ENCODE measurements at places on chromosomes 7 and 10.

GRCh38 chr7:77783545-77783944, 14.7 kb downstream of the TMEM60 start:
- no peak for DNase-seq

- DNase-seq = no peak
Observed at GRCh38 chr10:112695539-112695938, 248.5 kb downstream of the VTI1A start.

- no peak for DNase-seq
Observed at GRCh38 chr7:25852939-25853271, 299.1 kb upstream of the NFE2L3 start.

DNA sequence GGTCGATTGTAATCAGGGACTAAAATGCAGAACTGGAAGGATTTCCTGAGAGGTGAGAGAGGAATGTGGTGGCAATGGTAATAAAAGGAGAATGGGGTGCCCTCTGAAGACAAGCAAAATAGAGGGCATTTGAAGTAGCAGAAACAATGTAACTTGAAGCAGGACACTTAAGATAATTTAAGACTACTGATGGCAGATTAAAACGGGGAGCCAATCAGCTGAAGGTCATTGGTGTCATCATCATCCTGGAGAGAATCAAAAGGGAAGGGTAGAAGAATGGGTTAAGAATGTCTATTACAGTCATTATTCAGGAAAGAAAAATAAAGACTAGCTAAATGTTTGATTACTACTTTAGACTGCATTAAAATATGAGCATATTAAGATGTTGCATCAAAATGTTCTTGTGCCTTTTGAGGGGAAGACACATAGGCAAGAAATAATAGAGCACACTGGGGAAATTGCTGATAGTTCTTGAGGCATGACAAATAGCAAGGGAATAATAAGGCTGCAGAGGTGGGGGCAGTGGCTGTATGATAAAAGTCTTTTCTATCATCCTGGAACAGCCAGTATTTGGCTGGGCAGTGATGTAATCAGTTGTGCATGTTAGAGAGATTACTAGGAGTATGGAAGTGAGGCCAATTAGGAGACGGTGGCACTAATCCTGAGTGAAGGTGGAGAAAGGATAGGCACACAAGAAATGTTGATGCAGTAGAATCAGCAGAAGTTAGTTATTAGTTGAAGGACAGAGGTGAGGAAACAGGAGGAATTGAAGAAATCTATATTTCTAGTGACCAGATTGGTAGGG, 60.2 kb downstream of the CCDC71L start:
- DNase-seq = no peak

DNA sequence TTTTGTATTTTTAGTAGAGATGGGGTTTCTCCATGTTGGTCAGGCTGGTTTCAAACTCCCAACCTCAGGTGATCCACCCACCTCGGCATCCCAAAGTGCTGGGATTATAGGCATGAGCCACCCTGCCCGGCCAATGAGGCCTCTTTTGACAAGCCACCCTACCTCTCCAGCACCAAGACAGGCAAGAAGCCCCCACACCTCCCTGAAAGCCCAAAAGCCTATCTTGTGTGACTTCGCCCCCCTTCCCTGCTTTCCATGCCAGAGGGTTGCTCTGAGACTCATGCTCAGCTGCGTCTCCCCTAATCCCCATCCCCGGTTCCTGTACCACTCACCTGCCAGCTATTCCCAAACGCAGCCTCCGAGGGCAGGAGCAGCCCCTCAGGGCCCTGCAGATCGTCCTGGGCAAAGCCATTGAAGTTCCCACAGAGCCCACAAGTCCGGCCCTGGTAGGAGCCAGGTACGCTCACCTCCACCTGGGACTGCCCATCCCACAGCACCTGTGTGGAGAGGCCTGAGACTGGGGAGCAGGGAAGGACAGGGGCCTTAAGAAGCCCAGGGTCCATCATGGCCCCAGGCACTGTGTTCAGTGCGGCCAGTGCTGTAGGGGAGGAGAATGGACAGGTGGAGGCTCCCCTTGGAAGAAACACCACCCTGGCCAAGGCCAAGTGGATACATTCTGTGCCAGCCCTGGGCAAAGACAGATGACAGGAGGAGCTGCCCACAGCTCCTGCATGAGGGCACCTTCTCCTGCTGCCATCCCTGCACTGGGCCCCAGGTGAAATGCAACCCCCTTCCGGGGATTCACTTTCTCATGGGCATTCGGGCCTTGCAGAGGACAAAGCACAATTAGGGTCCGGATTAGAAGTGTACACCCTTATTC, 15.8 kb downstream of the ATP6V1F start:
- DNase-seq = no peak

DNA sequence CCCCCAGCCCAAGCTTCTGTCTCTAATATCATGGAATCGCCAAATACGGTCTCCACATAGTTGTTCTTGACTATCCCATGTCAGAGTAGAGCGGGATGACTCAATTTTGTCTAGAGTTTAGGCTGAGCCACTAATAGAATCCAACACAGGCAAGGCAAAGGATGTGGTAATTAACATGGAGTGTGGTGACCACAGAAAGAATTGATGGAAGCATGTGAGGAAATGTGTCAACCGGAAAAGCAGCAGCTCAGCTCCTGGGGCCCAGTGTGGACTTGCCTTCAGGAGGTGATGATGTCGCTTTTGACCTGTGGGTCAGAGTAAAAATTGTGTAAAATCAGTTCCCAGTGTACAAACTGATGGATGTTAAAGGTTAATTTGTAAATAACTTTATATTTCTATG, 139.3 kb upstream of the KLF6 start:
- DNase-seq = no peak

- peak; percentile 92 for DNase-seq
Observed at GRCh38 chr7:130273081-130273932, 6.6 kb downstream of the CPA2 start.

GRCh38 chr10:43035800-43036199, 41.1 kb upstream of the RET start:
- DNase-seq = no peak

DNA sequence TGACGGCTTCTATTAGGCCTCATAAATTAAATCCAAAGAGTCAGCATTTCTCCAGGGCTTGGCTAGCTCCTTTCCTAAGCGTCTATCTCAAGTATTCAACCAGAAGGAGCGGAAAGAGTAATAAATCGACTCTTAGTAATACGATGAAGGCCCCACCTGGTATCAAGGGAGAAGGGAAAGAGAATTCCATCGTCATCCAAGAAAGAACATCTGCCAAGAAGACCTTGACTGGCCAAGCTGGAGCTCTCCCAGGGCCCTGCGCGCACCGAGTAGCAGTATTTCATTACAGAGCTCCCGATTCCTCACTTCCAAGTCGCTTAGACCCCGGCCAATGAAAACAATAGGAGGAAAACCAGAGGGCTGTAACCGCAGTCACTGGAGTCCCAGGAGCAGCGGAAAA, 178.0 kb upstream of the FRMD4A start:
- no peak for DNase-seq

DNA sequence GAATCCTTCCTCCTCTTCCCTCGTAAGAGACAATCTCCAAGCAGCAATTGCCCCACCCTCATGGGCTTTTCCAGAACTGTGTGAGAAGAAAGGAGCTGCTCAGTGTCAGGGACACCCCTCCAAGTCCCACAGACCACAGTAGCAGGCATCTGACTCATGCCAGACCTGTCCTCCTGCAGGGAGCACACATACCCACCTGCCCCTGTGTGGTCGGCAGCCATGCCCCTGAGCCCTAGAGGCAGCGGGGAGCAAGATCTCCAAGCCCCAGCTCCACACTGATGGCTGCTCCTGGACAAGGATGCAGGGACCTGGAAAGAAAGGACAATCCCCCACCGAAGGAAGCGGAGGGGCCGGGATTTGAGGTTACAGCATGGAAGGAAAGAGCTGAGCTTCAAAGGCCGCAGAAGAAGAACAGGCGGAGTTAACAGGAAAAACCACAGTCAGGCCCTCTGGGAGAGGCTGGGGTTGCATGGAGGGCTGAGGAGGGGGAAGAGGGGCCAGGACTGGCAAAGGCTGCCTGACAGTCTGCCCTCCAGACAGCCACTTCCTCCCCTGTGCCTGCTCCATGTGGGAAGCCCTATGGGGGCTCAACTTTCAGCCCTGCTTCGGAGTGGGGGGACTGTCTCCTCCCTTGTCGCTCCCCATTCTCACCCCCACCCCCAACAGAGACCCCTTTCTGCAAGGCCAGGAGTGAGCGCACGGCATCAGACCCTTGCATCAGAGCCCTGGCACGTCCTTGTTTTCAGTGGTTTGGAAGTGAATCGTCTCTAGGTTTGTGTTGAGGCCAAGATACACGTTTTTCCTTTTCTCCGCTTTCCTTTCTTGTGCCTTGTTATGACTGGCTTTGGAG, 46.8 kb downstream of the ASB13 start:
- no peak for DNase-seq

DNA sequence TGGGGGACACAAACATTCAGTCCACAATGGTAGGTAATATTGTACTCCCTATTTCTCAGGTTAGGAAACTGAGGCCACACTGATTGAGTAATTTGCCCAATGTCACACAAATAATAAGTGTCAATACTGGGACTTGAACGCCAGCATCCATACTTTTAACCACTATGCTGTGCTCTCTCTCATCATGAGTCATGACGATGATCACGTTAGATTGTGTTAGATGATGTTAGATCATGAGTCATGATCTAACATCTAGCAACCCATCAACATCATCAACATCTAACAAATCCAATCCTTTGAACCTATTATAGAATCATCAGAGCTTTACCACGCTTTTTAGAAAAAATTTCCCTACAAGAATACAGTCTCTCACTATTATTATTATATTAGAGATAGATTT, 28.1 kb upstream of the HERPUD2 start:
- no peak for DNase-seq

DNA sequence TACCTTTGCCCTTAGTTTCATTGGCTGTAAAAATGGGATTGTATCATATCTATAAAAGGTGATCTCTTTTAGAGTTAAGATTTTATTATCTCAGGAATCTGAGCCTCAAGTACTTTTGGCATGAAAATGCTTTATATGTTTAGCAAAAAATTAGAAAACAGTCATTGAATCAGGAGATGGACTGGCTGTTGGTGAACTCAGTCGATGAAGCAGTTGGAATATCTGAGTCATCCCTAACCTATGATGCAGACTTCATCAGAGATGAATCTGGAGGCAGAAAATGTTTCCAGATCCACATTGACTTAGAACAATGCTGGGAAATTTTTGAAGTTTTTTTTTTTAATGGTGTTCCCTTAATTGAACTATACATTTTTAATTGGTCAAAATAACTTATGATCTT, 228.5 kb downstream of the SLC25A13 start:
- DNase-seq = no peak

GRCh38 chr10:80501381-80501912, 36.3 kb upstream of the SH2D4B start:
- DNase-seq = no peak

DNA sequence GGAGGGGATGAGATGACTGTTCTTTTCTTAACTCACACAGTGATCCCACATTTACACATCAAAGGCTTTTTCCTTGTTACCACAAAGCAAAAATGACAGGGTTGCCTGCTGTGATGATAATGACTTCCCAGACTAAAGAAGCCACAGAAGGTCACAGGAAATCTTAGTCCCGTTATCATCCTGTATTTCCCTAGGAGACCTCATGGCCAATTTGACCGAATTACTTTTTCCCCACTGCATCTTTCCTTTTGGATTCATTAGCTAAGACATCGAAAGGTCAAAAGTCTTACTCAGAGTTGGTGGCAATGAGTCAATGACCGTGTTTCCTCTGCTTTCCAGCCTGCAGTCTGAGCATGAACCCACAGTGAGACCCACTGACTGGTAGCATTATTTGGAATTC, 130.1 kb upstream of the INHBA start:
- no peak for DNase-seq

DNA sequence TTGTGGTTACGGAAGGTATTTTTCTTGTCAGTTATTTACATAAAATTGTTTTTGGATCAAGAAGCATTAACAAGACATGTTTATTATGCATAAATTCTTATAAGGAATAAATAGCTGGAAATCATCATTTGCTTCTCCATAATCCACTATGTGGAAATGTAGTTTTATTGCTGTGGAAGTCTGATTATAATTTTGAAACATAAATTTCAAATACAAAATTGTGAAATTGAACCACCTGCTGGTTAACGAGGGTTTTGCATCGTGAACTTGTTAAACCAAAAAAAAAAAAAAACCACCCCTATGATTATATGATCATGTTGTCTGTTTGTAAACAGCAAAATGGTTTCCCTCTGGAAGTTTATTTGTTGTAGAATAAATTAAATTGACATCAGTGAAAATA, 25.9 kb downstream of the ABRAXAS2 start:
- peak; percentile 5 for DNase-seq

DNA sequence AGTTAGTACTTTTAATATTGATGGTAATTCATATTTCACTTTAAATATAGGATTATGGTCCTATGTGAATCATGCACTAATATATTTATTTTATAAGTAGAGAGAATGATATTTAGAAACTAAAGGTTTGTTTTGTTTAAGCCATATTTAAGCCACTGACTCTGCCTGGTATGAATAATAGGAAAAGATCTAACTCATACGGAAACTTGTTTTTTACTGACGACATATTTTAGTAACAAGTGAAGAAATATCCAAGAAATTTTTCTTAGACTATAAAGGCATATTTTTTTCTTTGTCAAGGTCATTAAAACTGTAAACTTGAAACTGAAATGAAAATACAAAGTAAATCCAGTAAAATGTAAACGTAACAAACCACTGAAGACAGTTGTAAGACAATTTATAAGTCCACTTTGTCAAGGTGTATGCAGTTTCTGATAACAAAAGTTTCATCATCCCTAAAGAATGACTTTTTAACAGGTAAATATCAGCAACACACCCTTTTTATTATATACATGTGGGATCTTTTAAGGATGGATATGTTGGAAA, 147.1 kb downstream of the PHF14 start:
- no peak for DNase-seq

DNA sequence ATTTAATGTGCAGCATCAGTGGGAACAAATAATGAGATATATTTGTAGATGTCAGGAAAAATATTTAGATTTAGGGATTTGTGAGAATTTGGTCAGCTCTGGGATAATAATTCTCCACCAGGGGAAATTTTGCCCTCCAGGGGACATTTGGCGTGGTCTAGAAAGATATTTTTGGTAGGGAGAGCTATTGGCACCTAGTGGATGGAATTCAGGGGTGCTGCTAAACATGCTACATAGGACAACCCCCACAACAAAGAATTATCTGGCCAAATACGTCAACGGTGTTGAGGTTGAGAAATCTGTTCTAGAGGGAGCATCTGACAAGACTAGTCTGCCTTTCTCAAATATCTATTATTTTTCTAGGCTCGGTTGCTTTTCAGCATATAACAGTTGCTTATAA, 2.1 kb downstream of the ADK start:
- no peak for DNase-seq

DNA sequence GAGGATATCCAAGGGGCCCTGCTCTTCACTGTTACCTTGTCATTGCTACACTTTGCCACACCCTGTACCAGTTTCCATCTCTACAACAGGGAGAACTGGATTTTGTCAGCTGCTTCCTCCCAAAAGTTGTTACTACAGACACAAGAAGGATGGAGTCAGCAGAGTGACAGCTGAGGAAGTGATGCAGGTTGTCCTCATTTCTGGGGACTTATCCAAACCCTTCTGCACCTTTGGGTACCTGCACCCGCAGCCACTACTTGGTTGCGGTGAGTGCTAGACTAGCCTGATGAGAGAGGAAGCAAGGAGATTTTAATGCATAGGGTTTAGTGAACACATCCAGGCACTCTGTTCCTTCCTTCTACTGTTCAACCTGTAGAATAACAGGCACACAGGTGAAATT, 281.0 kb downstream of the RPS24 start:
- DNase-seq = no peak
